ENCODE measurements at places on chromosomes 4 and X.

- no peak for DNase-seq
Measured at GRCh38 chr4:101222156-101222845, 125.0 kb downstream of the PPP3CA start.

DNA sequence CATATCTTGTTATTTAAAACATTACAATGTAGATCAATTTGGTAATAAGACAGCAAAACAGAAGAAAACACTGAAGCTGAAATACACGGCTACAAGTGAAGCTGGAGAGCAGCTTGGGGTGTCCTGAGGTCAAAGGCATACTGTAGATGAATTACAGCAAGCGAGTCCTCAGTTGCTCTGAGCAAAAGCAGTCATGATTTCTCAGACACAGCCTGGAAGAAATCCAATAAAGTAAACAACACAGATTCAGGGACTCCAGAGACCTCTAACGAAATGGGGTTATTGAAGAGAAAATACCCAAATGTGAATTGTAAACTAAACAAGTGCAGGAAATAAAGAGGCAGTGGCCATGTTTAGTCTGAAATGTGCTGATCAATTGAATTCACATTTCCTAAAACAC is 324.4 kb downstream of the CAMK2D start:
- DNase-seq = no peak

- DNase-seq = no peak
Measured at GRCh38 chr4:73718375-73719373, 21.7 kb upstream of the CXCL8 start.

DNA sequence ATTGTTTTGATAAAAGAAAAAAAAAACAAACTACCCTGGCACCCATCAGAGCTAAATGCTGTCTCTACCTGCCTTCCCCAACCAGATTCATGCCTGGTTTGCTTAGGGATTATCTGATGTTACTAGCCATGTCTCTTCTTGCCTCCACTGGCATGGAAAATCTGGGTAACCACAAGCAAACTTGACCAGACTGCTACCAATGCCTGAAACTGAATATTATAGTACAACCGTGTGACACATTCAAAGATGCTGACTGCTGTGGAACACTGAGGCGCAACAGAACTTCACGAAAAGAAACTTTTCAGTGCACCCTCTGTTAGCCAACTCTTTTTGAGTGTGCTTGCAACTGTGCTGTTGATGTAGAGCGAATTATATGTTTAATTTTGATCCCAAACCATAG is 228.1 kb downstream of the CBR4 start:
- DNase-seq = no peak

GRCh38 chr4:19879330-19879729 is 372.4 kb upstream of the SLIT2 start:
- no peak for DNase-seq

DNA sequence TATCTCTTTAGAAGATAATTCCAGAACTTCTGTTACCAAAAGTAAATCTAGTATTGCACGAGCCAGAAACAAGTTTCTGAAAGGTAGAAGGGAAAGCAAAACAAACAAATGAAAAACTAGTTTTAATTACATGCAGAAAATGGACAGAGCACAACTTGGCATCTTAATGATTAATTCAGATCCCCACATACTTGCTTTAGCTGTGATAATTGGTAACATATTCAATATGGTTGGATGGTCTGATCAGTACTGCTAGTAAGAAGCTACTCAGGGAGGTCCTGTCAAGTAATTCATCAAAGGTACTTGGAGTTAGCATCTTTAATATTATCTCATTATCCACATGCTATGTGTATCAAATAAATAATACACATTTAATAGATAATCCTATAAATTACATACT is 204.3 kb downstream of the TRAM1L1 start:
- no peak for DNase-seq

GRCh38 chrX:2423899-2424298 is 76.9 kb downstream of the DHRSX start:
- DNase-seq = no peak

DNA sequence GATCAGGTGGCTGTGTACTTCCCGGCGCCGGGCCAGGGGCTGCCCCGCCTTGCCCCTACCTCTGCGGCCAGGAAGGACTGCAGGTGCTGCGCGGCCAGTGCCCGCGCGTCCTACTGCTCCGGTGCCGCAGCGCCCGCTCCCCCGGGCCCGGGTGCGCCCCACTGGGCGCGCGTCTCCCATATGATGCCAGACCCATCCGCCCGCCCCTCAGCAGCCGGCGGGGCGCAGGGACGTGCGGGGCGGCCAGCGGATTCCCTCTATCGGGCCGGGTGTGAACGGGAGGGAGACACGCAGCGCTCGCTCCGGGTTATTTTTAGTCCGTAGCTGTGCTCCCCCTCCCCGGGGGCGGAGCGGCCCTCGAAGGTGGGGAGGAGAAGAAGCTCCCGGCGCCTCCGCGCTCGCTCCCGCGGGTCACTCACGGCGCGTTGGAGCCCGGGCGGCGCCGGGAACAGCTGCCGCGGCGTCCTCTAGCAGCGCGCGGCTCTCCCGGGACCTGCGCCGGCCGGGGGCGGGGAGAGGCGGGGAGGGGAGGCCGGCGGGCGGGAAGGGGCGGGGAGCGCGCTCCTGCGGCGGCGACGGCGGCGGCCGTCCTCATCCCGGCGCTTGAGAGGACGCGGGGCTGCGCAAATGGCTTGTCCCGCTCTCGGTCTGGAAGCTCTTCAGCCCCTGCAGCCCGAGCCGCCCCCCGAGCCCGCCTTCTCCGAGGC is 103.6 kb downstream of the UCHL1 start:
- DNase-seq = no peak

- no peak for DNase-seq
Measured at GRCh38 chr4:65167719-65168118, 502.6 kb downstream of the EPHA5 start.

GRCh38 chr4:186699298-186699697 is 24.4 kb downstream of the FAT1 start:
- DNase-seq = no peak

DNA sequence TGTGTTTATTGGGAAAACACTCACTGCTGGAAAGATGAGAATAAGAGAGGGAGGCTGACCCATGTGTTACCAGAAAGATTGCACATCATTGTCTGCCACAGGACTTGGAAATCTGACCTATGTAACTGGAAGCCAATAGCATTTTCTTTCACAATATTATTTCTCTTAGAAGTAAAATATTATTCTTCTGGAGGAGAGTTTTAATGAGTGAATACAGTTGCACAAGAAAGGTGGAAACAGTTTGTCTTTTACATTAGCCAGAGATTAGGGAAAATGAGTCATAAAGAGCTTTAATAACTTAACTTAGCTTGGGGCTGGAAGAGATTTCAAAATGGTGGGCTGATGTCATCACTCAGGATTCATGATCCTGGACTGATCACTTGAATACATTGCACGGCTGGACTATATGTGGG is 31.5 kb upstream of the LNX1 start:
- DNase-seq = no peak

GRCh38 chrX:73944563-73944908 is 359.4 kb upstream of the ZCCHC13 start:
- no peak for DNase-seq

DNA sequence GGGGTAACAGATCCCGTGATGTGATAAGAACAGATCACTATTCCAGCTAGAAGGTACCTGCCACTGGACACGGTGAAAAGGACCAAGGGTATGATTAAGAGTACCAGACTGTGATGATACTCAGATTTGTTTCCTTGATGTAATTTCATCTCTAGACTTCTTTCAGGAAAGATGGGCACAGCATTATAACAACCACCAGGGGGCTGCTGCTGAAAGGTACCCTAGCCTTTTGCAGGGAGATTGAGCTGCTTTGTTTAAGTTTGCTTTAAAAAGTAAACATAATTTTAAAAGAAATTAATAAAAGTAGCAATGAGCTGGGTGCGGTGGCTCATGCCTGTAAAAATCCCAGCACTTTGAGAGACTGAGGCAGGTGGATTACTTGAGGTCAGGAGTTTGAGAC is 145.4 kb downstream of the EMCN start:
- DNase-seq = no peak

- no peak for DNase-seq
Measured at GRCh38 chr4:156638334-156638733, 333.3 kb downstream of the PDGFC start.

DNA sequence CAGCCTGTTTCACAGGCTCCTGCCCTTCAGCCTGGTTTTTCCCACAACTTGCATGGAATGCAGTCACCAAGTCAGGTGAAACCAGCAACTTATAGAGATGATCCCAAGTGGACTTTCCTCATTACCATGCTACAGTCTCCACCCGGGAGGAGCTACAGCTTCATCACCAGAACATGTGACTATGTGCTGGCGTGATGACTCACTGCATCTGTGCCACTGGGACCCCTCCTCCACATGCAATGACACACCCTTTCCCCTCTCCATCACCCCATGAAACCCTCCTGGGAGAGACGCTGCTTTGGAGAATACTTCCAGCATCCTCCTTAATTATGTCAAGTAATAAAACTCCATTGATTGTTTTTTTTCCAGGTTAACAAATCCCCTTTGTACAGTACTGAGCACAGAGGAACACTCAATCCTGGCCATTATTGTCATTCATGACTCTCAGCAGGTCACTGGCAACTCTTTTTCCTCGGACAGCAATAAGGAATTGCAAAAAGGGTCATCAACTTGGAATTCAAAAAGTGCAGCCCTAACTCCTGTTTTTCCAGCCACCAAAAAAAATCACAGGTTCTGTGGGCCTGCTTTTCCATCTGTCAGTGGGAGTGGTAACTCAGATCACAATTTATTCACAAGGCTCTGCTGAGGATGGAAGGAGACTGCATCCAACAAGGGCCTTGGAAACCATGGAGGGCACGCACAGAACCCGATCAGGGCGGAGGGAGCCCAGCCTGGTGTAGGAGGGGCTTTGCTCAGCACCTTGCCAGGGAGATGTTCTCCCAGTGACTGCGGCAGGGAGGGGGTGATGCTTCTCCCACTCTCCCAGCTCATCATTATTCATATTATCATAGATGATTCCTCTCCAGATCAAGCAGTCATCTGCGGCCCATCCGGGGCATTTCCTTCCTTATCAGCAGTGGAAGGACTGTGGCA is 17.4 kb downstream of the QDPR start:
- no peak for DNase-seq

DNA sequence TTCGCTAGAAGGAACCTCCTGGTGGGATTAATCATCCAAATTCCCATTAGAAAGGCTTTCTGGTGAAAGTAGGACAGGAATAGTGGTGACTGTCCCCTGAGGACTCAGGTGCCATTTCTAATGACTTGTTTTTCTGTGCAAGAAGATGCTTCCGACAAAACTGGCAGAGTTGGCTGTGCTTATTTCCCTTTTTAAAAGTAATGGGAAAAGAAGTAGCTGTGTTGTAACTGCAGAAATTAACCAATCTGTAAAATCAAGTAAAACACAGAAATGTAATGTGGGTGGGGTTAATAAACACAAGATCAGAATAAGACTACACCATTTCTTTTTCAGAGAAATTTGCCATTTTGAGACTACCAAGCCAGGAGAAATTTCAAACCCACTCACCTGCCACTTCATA is 55.0 kb upstream of the FAM9B start:
- no peak for DNase-seq

DNA sequence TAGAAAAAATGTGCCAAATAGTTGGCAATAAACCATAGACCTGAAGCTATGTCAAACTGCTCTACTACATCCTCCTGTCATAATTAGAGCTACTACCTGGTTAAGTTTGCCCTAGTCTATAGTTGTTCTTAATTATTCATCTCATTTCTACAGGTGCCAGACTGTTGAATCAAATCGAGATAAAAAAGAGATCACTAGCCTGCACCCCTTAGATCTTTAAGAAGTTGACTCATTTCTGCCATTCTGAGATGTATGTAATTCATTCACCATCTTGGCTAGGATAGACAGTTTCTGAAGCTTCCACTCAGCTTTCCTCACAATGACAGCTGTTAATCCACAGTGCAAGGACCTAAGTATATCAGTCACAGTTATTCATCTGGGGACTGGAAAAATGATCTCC is 452.1 kb upstream of the BOD1L1 start:
- DNase-seq = no peak

GRCh38 chrX:1507511-1508463 is 29.2 kb downstream of the P2RY8 start:
- peak; percentile 19 for DNase-seq

- DNase-seq = no peak
Measured at GRCh38 chr4:7887436-7887835, 52.2 kb downstream of the AFAP1 start.

DNA sequence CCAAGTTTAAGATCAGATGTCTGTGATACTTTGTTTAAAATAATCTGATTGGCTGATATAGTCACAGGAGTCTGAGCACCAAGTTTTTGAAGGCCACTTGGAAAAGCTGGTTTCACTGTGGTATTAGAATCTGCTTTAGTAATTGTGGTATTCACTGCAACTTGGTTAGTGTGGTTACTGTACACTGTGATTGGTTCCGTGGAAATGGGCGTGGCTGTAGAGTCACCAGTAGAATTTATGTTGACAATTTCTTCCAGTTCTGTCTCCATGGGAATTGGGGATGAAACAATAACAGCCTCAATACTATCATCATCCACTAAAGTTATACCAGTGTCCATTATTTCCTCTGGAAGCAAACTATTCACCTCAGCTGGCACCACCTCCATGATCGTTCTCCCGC is 26.2 kb downstream of the LIN54 start:
- DNase-seq = no peak

DNA sequence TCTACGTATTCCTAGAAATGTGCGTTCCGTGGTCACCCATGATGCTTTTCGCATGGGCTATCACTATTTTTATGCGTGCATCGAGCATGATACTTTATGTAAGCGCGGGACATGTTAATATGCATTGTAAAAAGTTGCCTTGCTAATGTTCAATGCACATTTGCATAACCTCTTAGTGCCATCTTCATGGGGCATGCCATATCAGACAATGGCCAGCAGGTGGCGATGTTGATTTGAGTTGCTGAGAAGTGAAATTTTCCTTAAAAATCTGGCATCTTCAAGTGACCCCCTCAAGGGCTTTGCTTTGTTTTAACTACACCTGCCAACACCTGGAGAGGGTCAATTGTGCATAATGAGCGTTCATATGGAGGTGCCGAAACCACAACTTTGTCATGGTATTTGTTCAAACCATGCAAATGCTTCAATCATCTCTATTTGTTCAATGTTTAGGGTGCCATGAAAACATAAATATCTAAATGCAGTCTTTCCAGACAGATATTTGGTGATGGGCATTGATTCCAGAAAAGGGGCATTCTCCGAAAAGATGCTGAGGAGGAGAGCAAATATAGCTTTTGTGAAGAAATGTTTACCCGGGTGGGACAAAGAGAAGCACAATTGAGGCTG is 833.9 kb upstream of the PRKX start:
- peak; percentile 51 for DNase-seq

DNA sequence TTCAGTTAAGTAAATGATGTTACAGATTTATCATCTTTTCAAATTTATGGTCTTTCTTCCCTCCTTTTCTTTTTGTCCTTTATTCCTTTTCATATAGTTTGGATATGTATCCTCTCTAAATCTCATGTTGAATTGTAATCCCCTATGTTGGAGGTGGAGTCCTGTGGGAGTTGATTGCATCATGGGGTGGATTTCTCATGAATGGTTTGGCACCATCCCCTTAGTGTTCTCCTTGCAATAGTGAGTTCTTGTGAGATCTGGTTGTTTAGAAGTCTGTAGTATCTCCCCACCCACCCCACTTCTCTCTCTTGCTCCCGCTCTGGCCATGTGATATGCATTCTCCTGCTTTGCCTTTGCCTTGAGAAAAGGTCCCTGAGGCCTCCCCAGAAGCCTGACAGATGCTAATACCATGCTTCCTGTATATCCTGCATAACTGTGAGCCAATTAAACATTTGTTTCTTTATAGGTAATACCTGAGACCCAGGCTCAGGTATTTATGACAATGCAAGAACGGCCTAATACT is 236.7 kb downstream of the PRDM5 start:
- DNase-seq = no peak

- no peak for DNase-seq
Measured at GRCh38 chrX:46920235-46920634, 8.0 kb downstream of the JADE3 start.

Measured in CD4-positive, alpha-beta T cell treated with Interleukin-17A for 4 hours (primary cell).